Amygdala (tissue), 56 donors: ENCODE measurements at places on chromosomes 16 and 17.

DNA sequence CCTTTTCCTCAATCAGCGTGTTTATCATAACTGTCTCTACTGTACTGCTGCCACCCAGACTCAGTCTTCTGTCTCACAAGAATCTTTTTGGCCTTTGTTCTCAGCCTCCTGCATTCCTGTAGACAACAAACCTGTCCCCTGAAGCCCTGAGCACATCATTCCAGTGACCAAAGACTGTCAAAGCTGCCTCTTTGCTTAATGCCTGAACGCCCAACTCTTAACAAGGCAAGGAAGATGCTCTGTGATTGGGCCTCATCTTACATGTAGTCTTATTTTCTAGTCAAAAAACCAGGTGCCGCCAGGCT, 29.3 kb upstream of the AQP8 start:
- DNase-seq = no peak

DNA sequence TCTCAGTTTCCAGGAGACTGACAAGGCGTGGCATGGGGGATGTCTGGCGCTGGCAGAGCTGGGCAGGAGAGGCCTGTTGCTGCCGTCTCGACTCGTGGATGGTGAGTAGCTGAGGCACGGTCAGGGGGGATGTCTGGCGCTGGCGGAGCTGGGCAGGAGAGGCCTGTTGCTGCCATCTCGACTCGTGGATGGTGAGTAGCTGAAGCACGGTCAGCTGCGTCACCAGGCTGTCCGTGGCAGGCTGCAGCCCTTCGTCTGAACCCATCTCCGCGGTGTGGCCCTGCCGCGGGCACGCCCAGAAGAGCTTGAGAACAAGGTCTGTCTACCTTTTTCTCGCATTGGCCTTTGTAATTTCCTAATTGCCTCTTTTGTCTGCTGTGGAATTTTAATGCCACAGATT, 25.0 kb downstream of the ZNF750 start:
- no peak for DNase-seq

GRCh38 chr16:83118365-83118764, 491.6 kb downstream of the CDH13 start:
- DNase-seq = no peak

- no peak for DNase-seq
Measured at GRCh38 chr17:11916091-11916490, 81.2 kb downstream of the ZNF18 start.

GRCh38 chr16:85389679-85390470, 223.2 kb upstream of the GSE1 start:
- no peak for DNase-seq

DNA sequence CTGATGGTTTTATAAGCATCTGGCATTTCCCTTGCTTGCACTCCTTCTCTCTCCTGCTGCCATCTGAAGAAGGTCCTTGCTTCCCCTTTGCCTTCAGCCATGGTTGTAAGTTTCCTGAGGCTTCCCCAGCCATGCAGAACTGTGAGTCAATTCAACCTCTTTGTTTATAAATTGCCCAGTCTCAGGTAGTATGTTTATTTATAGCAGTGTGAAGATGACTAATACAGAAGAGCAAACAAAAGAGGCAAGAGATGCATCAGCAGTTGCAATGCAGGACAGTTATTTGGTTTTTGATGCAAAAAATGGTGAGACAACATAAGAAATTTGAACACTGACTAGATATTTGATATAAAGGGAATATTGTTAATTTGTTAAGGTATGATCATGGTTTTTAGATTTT, 16.8 kb downstream of the TMEM100 start:
- DNase-seq = no peak

- no peak for DNase-seq
Measured at GRCh38 chr17:18041776-18042175, 2.6 kb downstream of the GID4 start.
